ENCODE measurements at places on chromosomes 6 and 20.

DNA sequence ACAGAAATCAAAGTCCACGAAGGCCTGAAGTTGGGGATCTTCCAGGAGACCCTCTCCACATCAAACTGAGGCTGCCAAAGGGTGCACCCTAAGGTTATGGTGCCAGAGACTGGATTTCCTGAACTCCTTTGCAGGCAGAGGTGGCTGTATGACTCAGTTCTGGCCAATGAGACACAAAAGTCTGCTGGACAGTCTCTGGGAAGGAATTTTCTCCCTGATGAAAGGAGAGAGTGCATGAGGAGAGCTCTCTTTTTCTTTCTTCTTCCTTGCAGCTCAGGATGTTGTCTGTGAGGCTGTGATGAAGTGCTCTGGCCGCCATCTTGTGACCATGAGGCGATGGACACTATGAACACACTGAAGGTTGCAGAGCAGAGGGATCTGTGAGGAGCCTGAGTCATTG is 85.2 kb downstream of the MDGA1 start:
- DNase-seq: no peak

DNA sequence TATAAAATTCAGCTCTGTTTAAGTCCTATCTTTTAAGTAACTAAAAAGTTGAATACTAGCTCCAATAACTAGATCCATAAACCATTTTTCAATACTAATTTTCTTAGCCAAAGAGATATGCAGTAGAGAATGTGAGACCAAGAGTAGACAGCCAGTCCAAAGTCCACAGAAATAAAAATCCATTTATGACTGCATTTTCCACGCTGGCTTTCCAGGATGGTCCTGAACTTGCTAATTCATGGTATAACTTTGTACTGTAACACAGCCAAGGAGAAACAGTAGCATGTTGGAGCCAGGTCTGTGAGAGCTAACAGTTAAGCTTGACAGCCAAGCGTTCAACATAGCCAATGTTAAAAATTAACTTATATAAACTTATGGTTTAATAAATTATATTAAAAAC is 156.2 kb downstream of the GMPR start:
- no peak for DNase-seq

DNA sequence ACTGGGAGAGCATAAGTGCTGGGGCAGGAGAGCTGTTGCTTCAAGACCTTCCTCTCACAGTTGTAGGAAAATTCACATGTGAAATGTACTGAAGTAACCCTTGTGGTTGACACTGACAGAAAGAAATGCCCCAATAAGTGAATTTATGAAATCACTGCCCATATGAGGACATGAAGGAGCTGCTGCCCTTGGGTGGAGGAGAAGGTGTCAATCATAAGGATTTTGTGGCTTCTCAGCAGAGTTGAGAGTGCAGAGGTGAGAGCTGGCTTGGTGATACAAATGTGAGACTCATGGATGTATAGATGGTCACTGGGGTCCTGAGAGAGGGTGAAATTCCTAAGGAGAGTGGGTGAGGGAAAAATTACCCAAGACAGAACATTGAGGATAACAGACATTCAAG is 33.9 kb upstream of the CMTR1 start:
- no peak for DNase-seq

DNA sequence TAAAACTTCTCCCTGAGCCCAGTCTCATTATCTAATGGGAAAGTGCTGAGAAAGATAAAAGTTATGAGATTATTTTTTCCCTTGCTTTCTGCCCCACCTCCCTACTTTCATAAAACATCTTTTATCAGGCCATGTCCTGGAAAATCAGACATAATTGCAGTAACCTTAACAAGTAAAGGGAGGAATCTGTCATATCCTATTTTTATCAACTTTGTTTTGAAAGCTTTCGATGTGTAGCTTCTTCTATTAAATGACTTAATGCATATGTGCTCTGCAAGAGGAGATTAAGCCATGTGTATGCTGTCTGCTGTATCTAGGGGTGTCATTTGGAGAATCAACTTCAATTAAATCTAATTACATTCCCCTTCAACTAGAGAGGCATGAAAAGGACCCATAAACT is 408.9 kb downstream of the CBLN4 start:
- no peak for DNase-seq

- peak; percentile 87 for DNase-seq
Observed at GRCh38 chr6:38337819-38338465, 301.8 kb downstream of the BTBD9 start.

DNA sequence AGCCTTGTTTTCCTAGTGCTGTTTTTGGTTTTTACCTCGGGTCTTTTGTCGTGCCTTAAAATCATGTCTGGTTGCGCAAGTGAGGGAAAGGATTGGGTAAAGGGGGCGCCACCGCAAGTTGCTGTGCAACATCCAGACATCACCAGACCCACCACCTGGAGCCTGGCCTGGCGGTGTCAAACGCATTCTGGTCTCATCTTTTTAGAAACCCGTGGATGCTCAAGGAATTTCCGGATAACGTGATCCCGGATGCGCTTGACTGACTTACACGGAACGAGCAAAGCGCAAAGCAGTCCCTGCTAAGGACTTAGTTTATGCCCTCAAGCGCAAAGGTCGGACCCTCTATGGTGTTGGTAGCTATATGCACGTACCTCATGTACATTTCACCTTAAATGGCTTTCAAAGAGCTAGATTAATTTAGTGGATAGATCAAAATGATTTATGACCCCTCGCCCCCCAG is 105.2 kb downstream of the OR2B2 start:
- peak; percentile 75 for DNase-seq

- DNase-seq: peak; percentile 94
Observed at GRCh38 chr20:37822141-37822601, 80.8 kb upstream of the VSTM2L start.

- no peak for DNase-seq
Observed at GRCh38 chr6:5295623-5296022, 34.3 kb downstream of the FARS2 start.
